ENCODE measurements at places on chromosomes 11 and 22.

GRCh38 chr11:72834905-72835304, 20.7 kb downstream of the ATG16L2 start:
- DNase-seq, result no peak

GRCh38 chr11:83033972-83034672, 37.6 kb downstream of the RAB30 start:
- no peak for DNase-seq

DNA sequence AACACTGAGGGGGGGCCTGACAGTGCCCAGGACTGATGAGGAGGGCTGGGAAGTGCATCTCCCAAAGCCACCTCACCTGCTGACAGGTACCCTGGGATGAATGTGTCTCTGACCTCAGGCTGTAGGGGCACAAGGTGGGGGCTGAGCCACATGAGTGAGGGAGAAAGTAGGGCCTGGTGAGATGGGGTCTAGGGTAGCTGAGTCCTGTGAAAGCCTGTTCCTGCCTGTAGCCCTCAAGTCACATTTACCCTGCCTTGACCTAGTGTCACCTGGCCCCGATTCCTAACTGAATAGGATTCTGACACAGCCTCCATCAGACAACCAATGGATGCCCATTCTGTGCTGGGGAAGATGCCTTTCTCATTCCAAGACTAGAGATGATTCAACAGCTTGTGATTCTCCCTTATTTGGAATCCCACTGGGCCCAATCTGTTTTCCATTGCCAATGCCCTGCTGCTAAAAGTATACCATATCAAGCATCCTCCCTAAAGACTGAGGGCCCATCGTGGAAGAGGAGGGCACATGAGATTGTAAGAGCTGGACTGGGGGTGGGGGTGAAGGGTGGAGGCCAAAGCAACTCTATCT, 11.1 kb upstream of the RFPL1 start:
- DNase-seq, result no peak

- DNase-seq, result no peak
Observed at GRCh38 chr22:48630433-48630754, 1197.3 kb downstream of the BRD1 start.

GRCh38 chr11:122099374-122100036, 16.5 kb downstream of the BLID start:
- DNase-seq, result no peak

- DNase-seq, result no peak
Observed at GRCh38 chr11:128188346-128189004, 398.9 kb downstream of the ETS1 start.

DNA sequence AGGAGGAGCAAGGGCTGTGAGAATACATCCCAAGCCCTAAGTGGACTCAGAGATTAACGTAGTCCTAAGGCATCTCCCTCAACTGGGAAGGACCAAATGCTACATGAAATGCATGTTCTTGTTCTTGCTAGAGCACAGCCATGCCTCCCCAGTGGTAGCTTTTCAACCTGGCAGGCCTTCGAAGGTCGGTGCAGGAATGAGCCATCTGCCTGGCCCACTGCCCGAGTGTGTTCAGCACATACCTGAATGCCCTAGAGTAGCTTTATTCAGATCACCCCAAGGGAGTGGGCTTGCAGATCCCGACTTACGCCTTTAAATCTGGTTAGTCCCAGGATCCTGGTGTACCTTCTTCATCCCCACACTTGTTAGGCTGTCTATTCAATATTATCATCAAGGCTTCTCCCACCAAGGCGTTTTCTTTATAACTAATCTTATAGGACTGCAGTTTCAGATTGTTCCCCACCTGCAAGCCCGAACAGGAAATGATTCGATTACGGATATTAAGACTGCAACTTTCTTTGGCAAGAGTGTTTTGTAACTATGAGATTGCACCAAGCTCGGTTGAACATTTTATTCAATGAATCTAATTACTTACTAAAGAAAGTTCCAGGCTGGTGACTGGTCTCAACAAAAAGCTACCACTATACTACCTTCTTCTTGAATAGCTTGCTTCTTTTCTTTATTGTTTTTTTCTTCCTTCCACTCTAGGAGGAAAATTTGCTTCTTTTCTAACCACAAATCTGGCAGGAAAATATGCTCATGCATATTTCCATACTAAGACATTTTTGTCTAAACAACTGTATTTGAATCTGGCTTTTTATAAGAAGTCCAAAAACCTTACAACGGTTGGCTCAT, 115.6 kb downstream of the SGSM3 start:
- no peak for DNase-seq

DNA sequence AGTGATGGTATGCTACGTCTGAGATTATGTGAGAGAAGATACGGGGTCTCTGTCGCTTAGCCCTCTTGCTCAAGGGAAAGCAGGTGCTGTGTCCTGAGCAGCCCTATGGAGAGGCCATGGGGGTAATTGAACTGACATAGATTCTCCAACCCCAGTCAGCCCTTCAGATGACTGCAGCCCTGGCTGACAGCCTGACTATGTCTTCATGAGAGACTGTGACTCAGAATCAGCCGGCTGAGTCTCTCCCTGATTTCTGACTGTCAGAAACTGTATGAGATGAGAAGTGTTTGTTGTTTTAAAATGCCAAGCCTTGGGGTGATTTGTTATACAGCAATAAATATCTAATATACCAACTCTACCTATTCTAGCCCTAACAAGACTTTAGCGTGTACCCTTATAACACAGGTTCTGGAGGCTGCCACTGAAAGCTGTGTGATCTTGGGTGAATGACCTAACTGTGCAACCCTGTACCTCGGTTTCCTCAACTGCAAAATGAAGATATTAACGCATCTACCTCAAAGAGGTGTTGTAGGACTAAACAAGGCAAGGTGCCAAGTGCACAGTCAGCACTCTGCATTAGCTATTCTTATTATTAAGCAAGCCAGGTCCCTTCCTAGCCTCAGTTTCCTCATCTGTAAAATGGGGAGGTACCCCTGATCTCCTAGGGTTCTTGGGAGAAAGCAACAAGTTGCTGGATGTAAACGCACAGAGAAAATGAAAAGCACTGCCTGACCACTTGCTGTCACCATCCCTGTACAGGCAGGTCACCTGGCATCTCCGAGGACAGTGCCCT, 24.9 kb downstream of the SLC43A1 start:
- DNase-seq, result no peak

- no peak for DNase-seq
Observed at GRCh38 chr11:19442554-19442910, 201.8 kb upstream of the E2F8 start.

DNA sequence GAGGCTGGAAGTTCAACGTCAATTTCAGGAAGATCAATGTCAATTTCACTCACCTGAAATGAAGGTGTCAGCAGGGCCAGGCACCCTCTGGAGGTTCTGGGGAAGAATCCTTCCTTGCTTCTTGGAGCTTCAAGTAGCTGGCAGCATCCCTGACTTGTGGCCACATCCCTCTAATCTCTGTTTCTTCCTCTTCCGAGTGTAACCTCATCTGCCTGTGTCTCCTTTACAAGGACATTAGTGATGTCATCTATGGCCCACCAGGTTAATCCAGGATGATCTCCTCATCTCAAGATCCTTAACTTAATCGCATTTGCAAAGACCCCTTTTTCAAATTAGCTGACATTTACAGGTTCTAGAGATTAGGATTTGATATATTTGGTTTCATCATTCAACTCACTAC, 240.8 kb upstream of the MTNR1B start:
- DNase-seq, result no peak

- no peak for DNase-seq
Observed at GRCh38 chr11:3123305-3123704, 41.8 kb downstream of the OSBPL5 start.

DNA sequence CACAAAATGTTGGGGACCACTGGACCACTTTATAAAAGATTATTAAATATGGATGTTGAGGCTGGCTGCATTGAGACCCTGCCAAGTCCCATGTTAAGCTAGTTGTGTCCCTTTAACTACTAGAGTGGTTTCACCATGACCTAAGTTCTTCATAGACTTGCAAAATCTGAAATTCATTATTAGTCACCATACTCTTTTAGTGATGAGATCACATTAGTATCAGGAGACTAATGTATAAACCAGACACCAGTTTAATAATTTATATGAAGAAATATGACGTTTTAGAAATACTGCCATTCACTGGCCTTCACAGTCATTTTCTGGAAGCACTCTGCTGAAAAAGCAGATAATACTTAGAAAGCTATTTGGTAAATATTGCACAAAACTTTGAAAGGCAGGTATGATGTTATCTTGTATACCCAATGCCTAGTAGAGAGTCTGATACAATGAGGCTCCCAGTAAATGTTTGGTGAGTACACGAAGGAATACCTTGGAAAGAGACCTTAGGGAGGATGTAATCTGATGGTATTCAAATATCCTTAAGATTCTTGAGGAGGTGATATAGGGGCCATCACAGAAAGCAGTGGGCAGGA, 728.2 kb upstream of the ANO5 start:
- no peak for DNase-seq

GRCh38 chr22:47474464-47474863, 712.0 kb downstream of the TBC1D22A start:
- DNase-seq, result no peak

DNA sequence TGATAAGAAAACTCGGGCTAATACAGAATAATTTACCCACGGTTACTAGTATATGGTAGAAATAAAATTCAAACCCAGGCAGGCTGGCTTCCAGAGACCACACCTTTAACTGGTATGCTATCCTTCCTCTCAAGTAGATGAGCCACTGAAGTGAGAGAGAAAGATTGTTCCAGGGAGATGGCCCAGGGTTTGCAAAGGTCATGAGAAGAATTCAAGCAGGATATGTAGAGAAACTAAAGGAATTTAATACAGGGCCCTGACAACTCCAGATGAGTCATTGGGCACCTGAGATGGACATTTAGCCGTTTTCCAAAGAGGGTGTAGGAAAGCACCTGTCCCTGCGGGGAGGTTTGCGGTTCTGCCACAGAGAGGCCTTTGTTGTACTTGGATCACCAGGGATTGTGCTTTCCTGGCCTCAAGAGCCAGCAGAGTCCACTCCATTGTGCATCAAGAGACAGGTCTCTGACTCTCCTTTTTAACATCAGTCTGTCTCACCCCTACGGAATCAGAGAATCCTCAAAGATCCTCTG, 152.7 kb upstream of the BLID start:
- no peak for DNase-seq

DNA sequence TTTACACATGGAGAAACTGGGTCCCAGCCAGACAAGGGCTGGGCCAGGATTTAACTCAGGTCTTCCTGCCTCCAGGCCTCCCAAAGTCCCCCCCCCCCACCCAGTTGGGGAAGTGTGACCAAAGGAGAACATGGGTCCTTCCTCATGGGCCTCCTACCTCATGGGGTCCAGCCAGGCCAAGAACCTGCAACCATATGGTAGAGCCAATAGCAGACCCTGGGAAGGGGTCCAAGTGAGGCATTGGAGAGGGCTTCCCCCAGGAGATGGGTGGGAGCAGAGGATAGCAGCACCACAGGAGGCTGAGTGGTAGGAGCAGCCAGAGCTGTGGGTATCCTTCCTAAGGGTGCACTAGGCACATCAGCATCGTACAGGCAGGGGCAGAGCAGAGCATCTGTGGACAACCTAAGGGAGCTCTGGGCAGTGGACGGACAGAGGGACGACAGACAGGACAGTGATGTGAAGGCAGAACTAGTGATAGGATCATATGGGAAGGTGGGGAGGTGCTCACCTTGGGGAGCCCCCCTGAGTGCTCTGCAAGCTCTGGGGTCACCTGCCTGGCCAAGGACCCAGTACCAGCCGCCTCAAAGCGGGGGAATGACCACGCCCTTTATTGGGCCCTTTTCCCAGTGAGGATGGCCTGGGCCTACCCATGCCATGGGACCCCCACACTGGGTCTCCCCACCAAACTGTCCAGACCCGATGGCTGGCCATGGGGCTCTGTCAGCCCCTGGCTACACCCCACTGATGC, 4.5 kb downstream of the ARVCF start:
- no peak for DNase-seq

DNA sequence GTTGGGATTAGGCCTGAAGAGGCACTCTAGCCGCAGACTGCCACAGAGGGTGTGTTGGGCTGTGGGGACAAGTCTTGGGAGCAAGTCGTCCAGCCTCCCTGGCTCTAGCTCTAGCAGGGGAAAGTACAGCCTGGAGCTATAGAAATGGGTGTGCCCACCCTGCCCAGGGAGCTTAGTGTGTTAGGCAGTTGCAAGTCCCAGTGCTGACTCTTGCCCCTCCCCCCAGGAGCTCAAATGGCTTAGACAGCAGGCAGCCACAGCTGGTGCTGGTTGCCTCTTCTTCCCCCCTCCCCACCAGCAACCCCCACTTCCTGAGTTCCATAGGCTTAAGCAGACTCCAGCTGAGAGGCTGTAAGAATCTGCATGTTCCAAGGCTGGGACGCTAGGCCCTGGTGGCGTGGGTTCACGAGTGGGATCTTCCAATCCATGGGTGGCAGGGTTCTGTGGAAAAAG, 61.2 kb downstream of the GUCY1A2 start:
- DNase-seq, result no peak

GRCh38 chr11:19276859-19277808, 36.4 kb upstream of the E2F8 start:
- peak; percentile 59 for DNase-seq

GRCh38 chr11:65172600-65172999, 2.6 kb downstream of the SPDYC start:
- no peak for DNase-seq

- no peak for DNase-seq
Observed at GRCh38 chr11:16923987-16924386, 90.2 kb downstream of the PLEKHA7 start.

- DNase-seq, result no peak
Observed at GRCh38 chr11:115740324-115740723, 236.1 kb upstream of the CADM1 start.

- DNase-seq, result no peak
Observed at GRCh38 chr11:35281169-35281688, 138.1 kb downstream of the SLC1A2 start.

DNA sequence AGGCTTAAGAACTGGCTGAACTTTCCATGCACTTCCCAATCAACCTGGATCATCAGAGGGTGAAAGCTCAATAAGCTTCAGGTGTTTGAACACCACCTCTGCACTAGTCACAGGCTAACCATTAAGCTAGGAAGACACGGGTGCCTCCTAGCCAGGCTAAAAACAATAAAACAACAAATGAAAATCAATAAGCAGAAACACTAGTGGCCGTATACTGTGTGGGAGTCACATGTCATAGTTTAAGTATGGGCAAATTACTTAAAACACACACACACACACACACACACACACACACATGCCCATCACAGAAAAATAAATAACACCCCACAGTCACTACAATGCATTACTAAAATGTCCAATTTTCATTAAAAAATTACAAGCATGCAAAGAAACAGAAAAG, 85.2 kb downstream of the APOL5 start:
- DNase-seq, result no peak

DNA sequence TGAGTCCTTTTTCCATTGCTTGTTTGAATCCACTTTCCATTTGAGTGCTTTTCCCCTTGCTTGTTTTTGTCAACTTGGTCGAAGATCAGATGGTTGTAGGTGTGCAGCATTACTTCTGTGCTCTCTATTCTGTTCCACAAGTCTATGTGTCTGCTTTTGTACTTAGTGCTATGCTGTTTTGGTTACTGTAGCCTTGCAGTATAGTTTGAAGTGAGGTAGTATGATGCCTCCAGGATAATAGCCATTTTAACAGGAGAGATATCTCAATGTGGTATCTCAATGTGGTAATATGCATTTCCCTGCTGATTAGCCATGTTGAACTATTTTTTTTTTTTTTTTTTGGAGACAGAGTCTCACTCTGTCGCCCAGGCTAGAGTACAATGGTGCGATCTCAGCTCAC, 16.7 kb downstream of the ACRV1 start:
- DNase-seq, result no peak

All from COLO829 (cell line).